ENCODE measurements at places on chromosomes 5 and 9.

- no peak for DNase-seq
- peak overlapping the region; percentile 87 for H3K4me3 ChIP-seq
- H3K27me3 ChIP-seq, result peaks cover 9% of the 10 kb centered on the region
Measured at GRCh38 chr5:141084487-141084989, 9.9 kb upstream of the PCDHB2 start.

GRCh38 chr9:89053301-89053700 lies 62.0 kb downstream of the S1PR3 start:
- no peak for DNase-seq
- H3K4me3 ChIP-seq, result no peak overlapping the region
- peaks cover 3% of the 10 kb centered on the region for H3K4me1 ChIP-seq
- peaks cover under 1% of the 10 kb centered on the region for H3K36me3 ChIP-seq
- H3K27me3 ChIP-seq, result no peaks in the 10 kb centered on the region
- no peak overlapping the region for H3K27ac ChIP-seq

- H3K27me3 ChIP-seq, result no peaks in the 10 kb centered on the region
- no peak for DNase-seq
- no peaks in the 10 kb centered on the region for H3K4me1 ChIP-seq
- H3K4me3 ChIP-seq, result no peak overlapping the region
- no peaks in the 10 kb centered on the region for H3K36me3 ChIP-seq
- no peak overlapping the region for H3K27ac ChIP-seq
Measured at GRCh38 chr5:147483961-147484707, 25.7 kb downstream of the DPYSL3 start.

GRCh38 chr5:180334751-180335613 lies 18.2 kb downstream of the GFPT2 start:
- H3K27me3 ChIP-seq, result peaks cover 17% of the 10 kb centered on the region
- no peak overlapping the region for H3K27ac ChIP-seq
- no peak overlapping the region for H3K4me3 ChIP-seq
- no peaks in the 10 kb centered on the region for H3K4me1 ChIP-seq
- H3K36me3 ChIP-seq, result peaks cover 5% of the 10 kb centered on the region

GRCh38 chr5:127863161-127863560 lies 160.0 kb downstream of the CCDC192 start:
- H3K27ac ChIP-seq, result no peak overlapping the region
- H3K4me1 ChIP-seq, result peaks cover 7% of the 10 kb centered on the region
- no peaks in the 10 kb centered on the region for H3K27me3 ChIP-seq
- DNase-seq, result no peak

- H3K27me3 ChIP-seq, result no peaks in the 10 kb centered on the region
- no peaks in the 10 kb centered on the region for H3K36me3 ChIP-seq
- H3K4me1 ChIP-seq, result no peaks in the 10 kb centered on the region
- no peak overlapping the region for H3K4me3 ChIP-seq
- no peak for DNase-seq
Measured at GRCh38 chr5:146192571-146193043, 10.2 kb upstream of the LARS1 start.

DNA sequence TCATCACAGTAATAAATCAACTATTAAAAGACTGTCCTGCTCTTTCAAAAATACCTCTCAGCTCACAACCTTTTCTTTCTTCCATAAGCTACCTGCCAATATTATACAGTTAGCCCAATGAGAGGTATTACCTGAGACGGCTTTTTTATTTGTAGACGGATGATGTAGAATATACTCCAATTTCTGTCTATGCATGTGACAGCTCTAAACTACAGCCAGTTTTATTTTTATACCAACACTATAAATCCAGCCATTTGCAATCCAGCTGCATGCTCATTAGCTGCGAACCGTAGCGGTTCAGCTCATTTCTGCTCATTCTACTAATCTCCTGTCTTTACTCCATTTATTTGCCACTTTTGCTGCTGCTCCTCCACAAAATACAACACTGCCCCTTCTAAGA lies 51.2 kb downstream of the TBCA start:
- no peak overlapping the region for H3K4me3 ChIP-seq
- H3K27me3 ChIP-seq, result no peaks in the 10 kb centered on the region
- no peak for DNase-seq
- no peaks in the 10 kb centered on the region for H3K36me3 ChIP-seq

DNA sequence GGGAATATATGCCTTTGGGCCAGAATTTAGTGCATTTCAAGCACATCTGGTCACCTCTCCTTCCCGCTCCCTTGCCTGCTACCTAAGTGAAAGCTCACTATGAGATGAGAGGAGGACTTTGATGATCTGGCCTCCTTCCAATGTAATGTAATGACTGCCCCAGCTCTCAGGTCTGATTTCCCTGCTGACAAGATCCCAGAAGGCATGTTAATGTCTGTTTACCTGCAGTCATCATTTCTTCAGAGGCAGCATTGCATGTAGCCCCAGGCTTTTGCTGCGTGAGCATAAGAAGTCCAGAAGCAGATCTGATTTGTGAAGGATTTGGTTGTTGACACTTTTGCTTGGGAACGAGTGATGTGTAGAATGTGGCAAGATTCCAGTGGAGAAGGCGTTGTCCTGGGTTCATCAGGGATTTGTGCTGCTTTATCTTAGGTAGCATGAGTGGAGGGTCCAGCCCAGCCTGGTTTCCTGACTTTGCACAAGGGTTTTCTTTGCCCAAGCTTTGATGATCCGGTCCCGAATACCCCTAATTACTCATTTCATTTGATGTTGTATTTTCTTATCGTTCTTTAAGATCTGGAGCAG lies 192.7 kb downstream of the GOLPH3 start:
- H3K27me3 ChIP-seq, result no peaks in the 10 kb centered on the region
- no peak for DNase-seq
- no peak overlapping the region for H3K27ac ChIP-seq
- H3K4me1 ChIP-seq, result no peaks in the 10 kb centered on the region
- H3K36me3 ChIP-seq, result no peaks in the 10 kb centered on the region

DNA sequence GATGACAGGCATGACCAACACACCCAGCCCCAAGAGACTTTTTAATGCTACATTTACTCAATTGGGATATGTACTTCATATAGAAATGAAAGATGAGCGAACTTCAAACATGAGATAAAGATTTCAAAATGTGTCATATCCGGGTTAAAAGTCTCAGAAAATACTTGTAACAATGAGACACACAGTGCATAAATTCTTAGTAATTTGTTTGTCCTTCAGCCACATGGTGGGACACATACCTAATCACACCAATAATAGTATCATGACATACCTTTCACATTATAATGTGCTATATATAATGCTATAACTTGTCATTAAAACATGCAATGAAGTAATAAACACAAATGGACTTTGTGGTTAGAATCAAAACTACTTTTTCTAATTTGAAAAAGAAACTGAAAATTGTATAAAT lies 204.7 kb upstream of the RFX3 start:
- H3K4me3 ChIP-seq, result no peak overlapping the region
- peaks cover 10% of the 10 kb centered on the region for H3K4me1 ChIP-seq
- no peaks in the 10 kb centered on the region for H3K36me3 ChIP-seq
- H3K27ac ChIP-seq, result no peak overlapping the region
- no peak for DNase-seq

DNA sequence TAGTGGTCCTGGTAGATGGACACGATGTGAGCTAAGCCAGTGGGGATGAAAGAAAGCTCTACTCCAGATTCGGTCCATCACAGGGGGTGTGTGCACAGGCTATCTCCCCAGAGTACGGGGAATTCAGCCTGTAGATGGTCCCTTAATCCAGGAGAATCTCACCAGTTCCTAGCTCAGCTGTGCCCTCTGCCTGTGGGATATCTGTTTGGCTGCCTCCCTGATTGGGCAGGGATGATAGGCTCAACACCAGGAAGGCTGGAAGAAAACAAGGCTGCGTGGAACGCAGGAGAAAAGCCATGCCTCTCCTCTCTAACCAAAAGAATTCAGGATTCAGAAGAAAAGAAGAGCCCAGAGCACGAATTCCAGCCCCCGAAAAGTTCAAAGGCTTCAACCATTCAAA lies 40.9 kb downstream of the VLDLR start:
- H3K27ac ChIP-seq, result no peak overlapping the region
- DNase-seq, result no peak
- no peak overlapping the region for H3K4me3 ChIP-seq
- H3K4me1 ChIP-seq, result no peaks in the 10 kb centered on the region
- H3K27me3 ChIP-seq, result peaks cover 11% of the 10 kb centered on the region

DNA sequence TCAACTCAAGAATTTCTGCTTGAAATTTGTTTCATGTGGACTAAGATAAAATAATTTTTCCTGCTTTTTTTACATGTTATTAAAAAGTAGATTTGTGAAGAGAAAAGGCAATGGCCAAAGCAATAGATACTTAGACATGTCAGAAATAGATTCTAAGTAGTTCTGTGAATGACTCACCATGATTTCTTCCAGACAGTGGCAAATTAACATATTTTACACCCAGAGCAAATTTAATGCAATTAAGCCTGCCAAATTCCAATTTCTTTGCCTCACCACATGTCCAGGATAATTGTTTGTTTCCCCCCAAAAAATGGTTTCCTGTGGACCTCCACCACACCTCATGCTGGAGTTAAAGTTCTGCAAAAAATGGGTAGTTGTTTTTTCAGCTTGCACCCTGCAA lies 651.4 kb downstream of the CETN3 start:
- H3K27me3 ChIP-seq, result no peaks in the 10 kb centered on the region
- no peaks in the 10 kb centered on the region for H3K4me1 ChIP-seq
- no peak overlapping the region for H3K4me3 ChIP-seq
- H3K36me3 ChIP-seq, result no peaks in the 10 kb centered on the region
- no peak for DNase-seq

- H3K27ac ChIP-seq, result no peak overlapping the region
- H3K36me3 ChIP-seq, result no peaks in the 10 kb centered on the region
- no peak for DNase-seq
- H3K27me3 ChIP-seq, result peaks cover 18% of the 10 kb centered on the region
Measured at GRCh38 chr9:89986190-89986589, 381.4 kb downstream of the GADD45G start.

DNA sequence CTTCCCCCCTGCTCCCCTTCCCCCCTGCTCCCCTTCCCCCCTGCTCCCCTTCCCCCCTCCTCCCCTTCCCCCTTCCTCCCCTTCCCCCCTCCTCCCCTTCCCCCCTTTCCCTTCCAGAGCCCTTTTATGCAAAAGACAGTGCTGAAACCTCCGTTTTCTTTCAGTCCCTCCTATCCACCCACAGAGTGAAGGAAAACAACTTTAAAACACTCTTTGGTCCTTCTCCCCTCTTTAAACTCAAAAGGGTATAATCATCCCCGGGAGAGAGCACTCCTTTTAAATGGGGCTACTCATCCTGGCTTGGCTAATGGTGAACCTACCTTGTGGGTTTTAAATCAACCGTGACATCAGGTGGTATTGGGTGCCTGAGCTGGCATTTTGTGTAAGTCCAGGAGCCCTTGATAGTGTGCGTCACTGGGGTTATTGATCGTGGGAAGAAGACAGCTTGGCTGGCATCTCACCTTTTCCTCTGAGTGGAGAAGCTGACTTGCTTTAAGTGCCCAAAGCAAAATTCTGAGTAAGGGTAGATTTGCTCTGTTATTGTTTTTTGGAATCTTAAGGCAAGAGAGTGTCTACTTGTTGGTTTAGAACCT lies 2.7 kb downstream of the LARP1 start:
- H3K27me3 ChIP-seq, result no peaks in the 10 kb centered on the region

GRCh38 chr5:142770650-142771609 lies 753 bp downstream of the ARHGAP26 start:
- peak; percentile 42 for DNase-seq
- no peaks in the 10 kb centered on the region for H3K36me3 ChIP-seq
- peak overlapping the region; percentile 90 for H3K27ac ChIP-seq
- peaks cover 8% of the 10 kb centered on the region for H3K27me3 ChIP-seq
- peak overlapping the region; percentile 96 for H3K4me3 ChIP-seq
- H3K4me1 ChIP-seq, result peaks cover 10% of the 10 kb centered on the region

DNA sequence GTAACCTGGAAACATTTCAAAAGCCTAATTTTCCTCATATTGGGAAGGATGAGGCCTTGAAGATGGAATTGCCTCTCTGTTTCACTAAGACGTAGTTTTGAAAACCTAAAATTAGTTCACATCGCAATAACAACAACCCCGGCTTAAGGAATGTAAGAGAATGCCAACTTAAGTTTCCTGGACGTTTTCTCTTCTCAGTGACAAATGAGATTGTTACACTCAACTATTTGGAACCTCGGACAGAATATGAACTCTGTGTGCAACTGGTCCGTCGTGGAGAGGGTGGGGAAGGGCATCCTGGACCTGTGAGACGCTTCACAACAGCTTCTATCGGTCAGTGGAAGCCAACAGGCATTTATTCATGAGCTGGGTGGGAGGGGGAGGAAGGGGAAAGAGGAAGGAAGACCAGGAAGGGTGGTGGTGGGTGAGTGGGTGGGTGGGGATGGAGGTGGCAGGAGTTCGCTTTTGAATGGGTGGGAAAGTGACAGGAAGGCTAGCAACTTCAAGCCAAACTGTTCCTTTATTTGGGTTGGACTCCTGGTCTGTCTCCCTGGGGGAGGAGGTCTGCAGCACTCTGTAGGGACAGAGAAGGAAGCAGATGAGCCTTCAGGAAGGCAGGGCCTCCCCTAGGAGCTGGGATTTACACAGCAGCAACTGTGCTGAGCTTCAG lies 83.4 kb downstream of the TEK start:
- H3K4me1 ChIP-seq, result peaks cover 4% of the 10 kb centered on the region
- DNase-seq, result no peak
- no peaks in the 10 kb centered on the region for H3K36me3 ChIP-seq

DNA sequence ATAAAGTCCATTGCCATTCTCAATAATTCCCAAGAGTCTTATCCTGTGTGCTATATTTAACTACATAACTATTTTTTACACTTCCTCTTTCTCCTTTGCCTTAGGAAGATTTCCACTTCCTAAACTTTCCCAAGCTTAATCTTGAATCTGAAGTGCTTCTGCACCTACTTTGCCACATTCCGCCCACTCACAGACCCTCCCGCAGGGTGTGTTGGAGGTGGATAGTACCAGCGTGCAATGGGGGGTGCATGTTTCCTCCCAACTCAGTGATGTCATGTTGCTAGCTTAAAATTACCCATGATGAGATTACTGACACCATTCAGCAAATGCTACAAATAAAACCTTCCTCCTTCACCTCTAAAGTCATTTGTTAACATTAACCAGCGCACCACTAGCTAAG lies 460.2 kb downstream of the NR2F1-AS1 start:
- no peak overlapping the region for H3K4me3 ChIP-seq
- H3K27ac ChIP-seq, result no peak overlapping the region
- H3K36me3 ChIP-seq, result no peaks in the 10 kb centered on the region
- DNase-seq, result no peak
- H3K4me1 ChIP-seq, result peaks cover 10% of the 10 kb centered on the region

All from progenitor cell of endocrine pancreas (in vitro differentiated cells).